LNCaP clone FGC (cell line): ENCODE measurements at places on chromosomes 16 and 17.

- no peak for DNase-seq
Observed at GRCh38 chr17:72635034-72635635, 457.4 kb downstream of the SLC39A11 start.

GRCh38 chr16:24214992-24215391 is 41.1 kb upstream of the CACNG3 start:
- DNase-seq: no peak

DNA sequence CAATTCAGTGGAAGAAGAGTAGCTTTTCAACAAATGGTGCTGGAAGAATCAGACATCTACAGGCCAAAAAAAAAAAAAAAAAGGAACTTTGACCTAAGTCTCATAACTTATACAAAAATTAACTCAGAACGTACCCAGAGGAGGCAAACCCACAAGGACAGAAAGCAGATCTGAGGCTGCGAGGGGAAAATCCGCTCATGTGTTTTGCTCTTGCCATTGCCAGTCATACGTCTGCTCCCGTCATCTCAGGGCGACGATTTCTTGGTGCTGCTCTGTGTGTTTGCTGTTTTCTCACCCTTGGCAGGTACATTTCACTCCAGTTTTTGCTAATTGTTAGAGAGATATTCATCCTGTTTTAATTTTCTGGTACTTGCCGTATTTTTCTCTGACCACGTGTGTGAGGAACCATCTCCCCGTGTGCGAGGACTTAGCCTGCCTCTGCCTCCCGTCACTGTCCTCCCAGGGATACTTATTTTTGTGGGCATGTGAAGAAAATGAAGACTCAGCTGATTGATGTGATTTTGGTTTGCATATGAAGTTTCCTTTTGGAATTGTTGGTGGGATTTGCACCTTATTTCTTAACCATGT is 33.4 kb upstream of the ACSF3 start:
- DNase-seq: no peak

GRCh38 chr17:82858376-82859126 is 18.7 kb upstream of the ZNF750 start:
- peak; percentile 88 for DNase-seq
